Neural progenitor cell (in vitro differentiated cells): ENCODE measurements at places on chromosomes 13 and 19. TPM values are rescaled to one million over a fixed set of nuclear protein-coding genes. Genes with fewer than 3 reads are reported as not detected.

GAS6 gene
- total RNA-seq = 12.8 and 31.7 TPM in 2 replicates

DNA sequence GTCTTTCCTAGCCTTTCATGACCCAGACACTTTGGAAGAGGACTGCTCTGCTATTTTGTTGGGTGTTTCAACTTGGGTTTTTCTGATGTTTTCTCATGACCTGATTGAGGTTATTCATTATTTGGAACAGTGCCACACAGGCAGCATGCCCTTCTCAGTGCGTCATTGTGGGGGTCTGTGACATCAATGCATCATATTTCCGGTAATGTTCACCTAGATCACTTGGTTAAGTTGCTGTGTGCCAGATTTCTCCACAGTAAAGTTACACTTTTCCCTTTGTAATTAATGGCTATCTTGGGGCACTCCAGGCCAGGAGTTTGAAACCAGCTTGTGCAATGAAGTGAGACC is 124.4 kb downstream of the SIPA1L3 start:
- peaks cover 19% of the 10 kb centered on the region for H3K4me1 ChIP-seq
- H3K27ac ChIP-seq = no peak overlapping the region
- H3K36me3 ChIP-seq = no peaks in the 10 kb centered on the region

PRR36 gene
- 0.07 and 2.8 TPM in 2 replicates for total RNA-seq

ZNF431 gene
- 24.7 and 35.4 TPM in 2 replicates for total RNA-seq

- peaks cover 6% of the 10 kb centered on the region for H3K27me3 ChIP-seq
- DNase-seq = no peak
- H3K4me1 ChIP-seq = no peaks in the 10 kb centered on the region
These were observed 623 bp upstream of the C5AR1 start for GRCh38 chr19:47309038-47309437.

DNA sequence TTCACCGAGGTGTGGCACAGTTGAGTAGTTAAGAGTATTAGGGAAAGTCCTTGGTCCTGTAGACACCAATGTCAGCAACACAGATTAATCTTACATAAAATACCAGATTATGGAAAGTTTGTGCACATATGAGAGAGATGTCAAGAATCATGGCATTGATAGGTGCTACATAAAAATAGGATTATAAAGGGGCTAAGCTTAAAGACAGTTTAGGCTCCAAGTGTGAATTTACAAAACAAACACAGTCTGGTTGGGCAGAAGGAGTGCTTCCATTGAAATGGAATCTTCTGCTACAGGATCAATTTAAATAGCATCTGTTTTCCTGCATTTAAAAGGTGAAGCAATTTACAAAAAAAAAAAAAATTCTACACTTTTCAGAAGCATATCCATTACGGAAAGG is 292.9 kb downstream of the DNAJC15 start:
- H3K27ac ChIP-seq = no peak overlapping the region
- H3K27me3 ChIP-seq = no peaks in the 10 kb centered on the region
- peaks cover 37% of the 10 kb centered on the region for H3K4me1 ChIP-seq

- H3K4me1 ChIP-seq = peaks cover 32% of the 10 kb centered on the region
- no peak overlapping the region for H3K4me3 ChIP-seq
- H3K36me3 ChIP-seq = no peaks in the 10 kb centered on the region
- no peaks in the 10 kb centered on the region for H3K27me3 ChIP-seq
- H3K27ac ChIP-seq = no peak overlapping the region
- no peak for DNase-seq
These were observed 17.5 kb upstream of the PROZ start for GRCh38 chr13:113140677-113141600.

ANKRD24 gene
- total RNA-seq = 0.15 and 2.3 TPM in 2 replicates

- H3K27ac ChIP-seq = no peak overlapping the region
- H3K4me3 ChIP-seq = no peak overlapping the region
- peaks cover 46% of the 10 kb centered on the region for H3K4me1 ChIP-seq
- H3K27me3 ChIP-seq = no peaks in the 10 kb centered on the region
- DNase-seq = peak; percentile 78
These were observed 28.0 kb upstream of the WASF3 start for GRCh38 chr13:26529441-26529840.

DNA sequence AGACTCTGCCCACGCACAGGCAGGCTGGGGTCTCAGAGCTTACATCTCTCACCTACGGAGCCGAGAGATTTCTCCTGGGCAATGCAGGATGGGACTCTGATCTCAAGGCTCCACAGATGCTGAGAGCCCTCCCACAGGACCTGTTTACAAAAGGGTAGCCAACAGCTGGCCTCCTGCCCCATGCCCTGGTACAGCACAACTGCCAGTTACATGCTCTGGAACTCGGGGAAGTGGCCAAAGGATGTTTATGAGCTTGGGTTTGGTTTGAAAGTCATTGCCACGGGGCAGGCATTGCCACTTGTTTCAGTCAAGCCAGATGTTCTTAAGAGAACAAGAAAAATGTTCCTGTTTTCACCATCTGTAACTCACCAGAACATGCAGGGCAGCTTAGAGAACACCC is 3.5 kb downstream of the DHRS12 start:
- no peak overlapping the region for H3K4me3 ChIP-seq
- DNase-seq = no peak
- peaks cover 58% of the 10 kb centered on the region for H3K4me1 ChIP-seq
- no peak overlapping the region for H3K27ac ChIP-seq

EPN1 gene
- total RNA-seq = 16.1 and 75.0 TPM in 2 replicates

- H3K27me3 ChIP-seq = peaks cover 52% of the 10 kb centered on the region
- H3K36me3 ChIP-seq = no peaks in the 10 kb centered on the region
- no peak overlapping the region for H3K4me3 ChIP-seq
These were observed 27.7 kb upstream of the NFIC start for GRCh38 chr19:3338541-3339181.

MEIOSIN gene
- total RNA-seq = 0.06 TPM in 1 of 2 replicates, not detected in the other

SBSN gene
- total RNA-seq = not detected in 2 replicates

DNA sequence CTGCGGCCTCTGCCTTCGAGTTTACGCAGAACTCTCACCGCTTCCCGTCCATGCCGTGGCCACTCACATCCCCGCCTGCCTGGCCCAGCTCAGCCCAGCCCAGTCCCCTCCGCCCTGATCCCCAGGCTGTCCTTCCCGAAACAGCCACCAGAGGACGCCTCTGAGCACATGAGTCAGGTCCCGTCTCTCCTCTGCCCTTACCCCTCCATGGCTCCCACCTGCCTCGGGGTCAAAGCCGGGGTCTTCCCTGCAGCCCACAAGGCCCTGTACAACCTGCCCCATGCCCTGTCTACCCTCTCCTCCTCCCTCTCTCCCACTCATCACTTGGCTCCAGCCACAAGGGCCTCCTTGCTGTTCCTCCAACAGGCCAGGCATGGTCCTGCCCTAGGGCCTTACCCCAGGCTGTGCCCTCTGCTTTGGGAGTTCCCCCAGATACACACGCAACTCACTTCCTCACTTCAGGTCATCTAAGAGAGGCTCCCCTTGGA is 8.1 kb upstream of the SEMA6B start:
- H3K27ac ChIP-seq = no peak overlapping the region
- DNase-seq = peak; percentile 71
- no peaks in the 10 kb centered on the region for H3K36me3 ChIP-seq
- no peaks in the 10 kb centered on the region for H3K4me1 ChIP-seq
- H3K4me3 ChIP-seq = no peak overlapping the region

GRCh38 chr13:72132075-72132474 is 265.1 kb upstream of the DACH1 start:
- no peak for DNase-seq
- H3K27me3 ChIP-seq = no peaks in the 10 kb centered on the region
- no peaks in the 10 kb centered on the region for H3K36me3 ChIP-seq
- H3K4me3 ChIP-seq = no peak overlapping the region
- H3K4me1 ChIP-seq = peaks cover 4% of the 10 kb centered on the region
- H3K27ac ChIP-seq = no peak overlapping the region

- no peaks in the 10 kb centered on the region for H3K4me1 ChIP-seq
- no peaks in the 10 kb centered on the region for H3K27me3 ChIP-seq
- no peak overlapping the region for H3K27ac ChIP-seq
- no peaks in the 10 kb centered on the region for H3K36me3 ChIP-seq
- DNase-seq = no peak
- H3K4me3 ChIP-seq = no peak overlapping the region
These were observed 275.4 kb upstream of the OBI1 start for GRCh38 chr13:78934336-78934735.

LRFN3 gene
- total RNA-seq = 2.3 and 9.5 TPM in 2 replicates

SLC15A1 gene
- total RNA-seq = not detected in 2 replicates

DACT3 gene
- 0.75 and 2.2 TPM in 2 replicates for total RNA-seq

MAMSTR gene
- total RNA-seq = 1.2 and 1.4 TPM in 2 replicates

WTIP gene
- 28.2 and 35.4 TPM in 2 replicates for total RNA-seq

DNA sequence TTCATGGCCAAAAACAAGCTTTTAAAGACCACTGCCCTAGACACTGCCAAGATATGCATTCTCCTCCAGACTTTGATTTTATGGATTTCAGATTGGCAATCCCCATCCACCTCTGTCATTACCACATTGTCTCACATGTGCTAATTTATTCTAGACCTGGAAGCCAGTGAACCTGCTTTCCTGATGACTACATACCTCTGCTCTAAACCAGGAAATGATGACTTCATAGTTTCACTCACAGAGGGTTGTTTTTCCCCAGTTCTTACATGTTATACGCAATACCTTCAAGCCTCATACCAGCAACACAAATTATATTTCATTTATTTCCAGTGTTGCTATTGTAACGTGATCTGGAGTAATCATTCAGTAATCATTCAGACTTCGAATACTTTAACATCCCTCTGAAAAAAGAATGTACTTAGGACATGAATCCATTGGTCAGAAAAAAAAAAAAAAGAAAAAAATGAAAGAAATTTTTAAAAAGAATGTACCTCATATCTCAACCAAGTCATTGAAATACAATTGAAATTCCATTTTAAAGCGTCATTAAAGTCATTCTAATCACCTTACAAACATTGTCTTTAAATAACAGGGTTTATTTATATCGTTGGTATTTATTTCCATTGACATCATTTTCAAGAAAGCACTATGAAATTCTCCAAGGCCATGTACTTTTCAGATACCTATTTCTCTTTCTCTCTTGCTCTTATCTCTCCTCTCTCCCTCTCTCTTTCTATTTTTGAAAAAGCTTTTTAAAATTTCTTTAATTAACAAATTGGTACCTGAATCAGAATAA is 33.4 kb upstream of the KLF5 start:
- H3K4me3 ChIP-seq = no peak overlapping the region
- no peaks in the 10 kb centered on the region for H3K4me1 ChIP-seq
- H3K27ac ChIP-seq = no peak overlapping the region
- H3K27me3 ChIP-seq = no peaks in the 10 kb centered on the region
- DNase-seq = no peak

NLRP4 gene
- total RNA-seq = not detected in 2 replicates

GRCh38 chr19:14369399-14370168 is 11.7 kb upstream of the ADGRE5 start:
- H3K36me3 ChIP-seq = no peaks in the 10 kb centered on the region
- no peak overlapping the region for H3K4me3 ChIP-seq
- H3K27me3 ChIP-seq = no peaks in the 10 kb centered on the region
- H3K4me1 ChIP-seq = peaks cover 15% of the 10 kb centered on the region

- no peaks in the 10 kb centered on the region for H3K36me3 ChIP-seq
- H3K4me3 ChIP-seq = peak overlapping the region; percentile 59
- peaks cover 13% of the 10 kb centered on the region for H3K4me1 ChIP-seq
- peak; percentile 95 for DNase-seq
- peaks cover 100% of the 10 kb centered on the region for H3K27me3 ChIP-seq
These were observed 493 bp upstream of the PDE4A start for GRCh38 chr19:10419646-10420443.

GSX1 gene
- not detected in 2 replicates for total RNA-seq

ADAMTSL5 gene
- total RNA-seq = 0.12 and 0.13 TPM in 2 replicates

- H3K27ac ChIP-seq = no peak overlapping the region
- H3K4me3 ChIP-seq = no peak overlapping the region
- no peaks in the 10 kb centered on the region for H3K36me3 ChIP-seq
- H3K4me1 ChIP-seq = no peaks in the 10 kb centered on the region
- no peaks in the 10 kb centered on the region for H3K27me3 ChIP-seq
These were observed 253.1 kb downstream of the HS6ST3 start for GRCh38 chr13:96342852-96343465.

DNA sequence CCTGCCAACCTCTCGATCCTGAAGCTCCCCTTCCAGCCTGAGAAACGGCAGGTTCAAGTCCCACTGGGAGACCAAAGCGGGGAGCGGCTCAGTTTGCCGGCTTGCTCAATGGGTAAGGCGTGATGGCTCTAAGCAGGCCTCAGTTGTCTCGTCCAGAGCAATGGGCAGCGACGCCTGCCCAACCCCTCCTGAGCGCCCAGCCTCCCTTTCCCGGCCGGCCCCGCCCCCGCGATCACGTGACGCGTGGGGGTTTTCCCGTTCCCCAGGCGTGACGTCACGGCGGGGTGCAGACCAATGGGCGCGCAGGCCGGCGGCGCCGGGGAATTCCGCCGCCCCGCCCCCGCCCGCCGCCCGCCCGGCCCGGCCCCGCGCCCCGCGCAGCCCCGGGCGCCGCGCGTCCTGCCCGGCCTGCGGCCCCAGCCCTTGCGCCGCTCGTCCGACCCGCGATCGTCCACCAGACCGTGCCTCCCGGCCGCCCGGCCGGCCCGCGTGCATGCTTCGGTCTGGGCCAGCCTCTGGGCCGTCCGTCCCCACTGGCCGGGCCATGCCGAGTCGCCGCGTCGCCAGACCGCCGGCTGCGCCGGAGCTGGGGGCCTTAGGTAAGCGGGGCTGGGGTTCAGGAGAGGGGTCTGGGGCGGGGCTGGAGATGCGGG is at the start of gene RELB:
Gene RELB, plus strand, starts transcription at position 378 of the 653 bp plus-strand sequence. Its CDS starts 116 bp downstream, at position 494.
- no peaks in the 10 kb centered on the region for H3K36me3 ChIP-seq
- peaks cover 11% of the 10 kb centered on the region for H3K27me3 ChIP-seq
- no peaks in the 10 kb centered on the region for H3K4me1 ChIP-seq
- peak; percentile 98 for DNase-seq
- H3K4me3 ChIP-seq = peak within 1 kb of the TSS; percentile 79

DNA sequence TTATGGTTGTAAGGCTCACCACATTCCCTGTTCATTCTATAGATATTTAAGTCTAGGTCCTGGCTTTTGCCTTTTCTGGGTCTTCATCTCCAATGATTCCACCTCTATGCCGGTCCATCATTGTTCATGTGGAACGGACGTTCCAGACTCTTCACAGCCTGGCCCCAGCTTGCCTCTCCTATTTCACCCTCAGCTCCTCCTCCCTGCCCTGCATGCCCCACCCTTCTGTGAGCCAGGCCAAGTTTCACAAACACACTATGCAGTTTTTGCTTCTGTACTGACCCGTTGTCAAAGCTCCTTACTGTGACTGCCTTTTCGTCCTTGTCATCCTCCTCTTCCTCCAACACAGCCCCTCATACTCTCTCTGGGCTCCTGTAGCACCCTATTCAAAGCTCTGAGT is 31.3 kb downstream of the TEX26 start:
- H3K4me3 ChIP-seq = no peak overlapping the region
- H3K4me1 ChIP-seq = no peaks in the 10 kb centered on the region
- no peak for DNase-seq
- no peaks in the 10 kb centered on the region for H3K36me3 ChIP-seq

DNA sequence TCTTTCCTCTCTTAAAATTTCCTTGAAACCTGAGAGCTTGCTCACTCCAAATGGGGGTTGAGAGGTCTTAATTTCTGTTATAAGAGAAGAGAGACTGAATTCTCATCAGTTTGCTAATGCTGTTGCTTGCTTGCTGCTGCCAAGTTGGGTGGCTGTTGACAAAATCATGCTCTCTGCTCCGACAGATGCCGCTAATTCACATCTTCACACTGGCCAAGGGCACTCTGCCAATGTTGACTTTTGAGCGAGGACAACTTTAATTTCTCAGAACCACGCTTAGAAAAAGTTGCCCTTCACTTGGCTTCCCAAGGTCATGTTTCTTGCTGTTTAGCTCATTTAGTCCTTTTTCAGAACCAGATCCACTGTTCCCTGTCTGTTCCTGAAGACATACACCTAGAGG is 402.9 kb downstream of the HS6ST3 start:
- H3K27me3 ChIP-seq = no peaks in the 10 kb centered on the region
- H3K4me3 ChIP-seq = no peak overlapping the region
- H3K4me1 ChIP-seq = no peaks in the 10 kb centered on the region
- H3K36me3 ChIP-seq = no peaks in the 10 kb centered on the region
- H3K27ac ChIP-seq = no peak overlapping the region

NXNL1 gene
- total RNA-seq = not detected in 2 replicates
